ENCODE measurements at places on chromosomes 3 and 15.

DNA sequence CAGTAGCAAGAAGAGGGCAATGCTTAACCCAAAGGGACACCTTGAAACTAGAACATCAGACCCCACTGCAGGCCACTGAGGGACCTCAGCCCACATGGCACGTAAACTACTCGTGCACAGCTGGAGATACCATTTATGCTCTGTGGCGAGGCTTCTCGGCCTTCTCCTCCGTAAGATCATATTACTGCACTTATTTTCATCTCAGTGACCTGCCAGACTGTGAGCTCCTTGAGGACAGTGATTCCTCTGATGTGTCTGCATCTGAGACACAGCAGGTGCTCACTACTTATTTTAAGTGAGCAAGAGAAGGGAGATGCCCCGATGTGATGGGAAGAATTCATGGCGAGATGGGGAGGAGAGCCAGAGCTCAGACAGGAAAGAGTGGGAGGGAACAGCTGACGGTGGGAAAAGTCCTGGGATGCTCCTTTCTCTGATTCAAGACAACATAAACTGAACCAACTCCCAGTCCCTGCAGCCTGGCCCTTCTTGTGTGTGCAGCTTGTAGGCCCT, 137.6 kb downstream of the RPLP1 start:
- no peak for DNase-seq

DNA sequence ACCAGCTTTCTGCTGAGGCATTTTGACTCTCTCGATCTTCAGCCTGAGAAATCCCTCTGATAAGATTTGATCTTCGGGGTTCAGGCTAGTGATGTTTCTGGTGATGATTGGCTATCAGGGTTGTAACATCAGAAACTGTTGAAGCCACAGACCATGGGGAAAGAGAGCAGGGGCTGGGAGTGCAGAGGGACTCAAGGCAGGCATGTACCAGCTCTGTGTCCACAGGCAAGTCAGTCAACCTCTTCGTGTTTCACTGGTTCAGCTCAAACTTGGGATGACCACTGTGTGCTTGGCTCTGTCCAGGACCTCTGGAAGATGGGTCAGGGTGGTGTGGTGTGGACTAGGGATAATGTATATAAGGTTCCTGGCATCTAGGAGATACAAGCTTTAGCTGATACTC, 116.5 kb downstream of the EEFSEC start:
- no peak for DNase-seq

GRCh38 chr15:40275523-40275922, 7.3 kb downstream of the ANKRD63 start:
- no peak for DNase-seq

DNA sequence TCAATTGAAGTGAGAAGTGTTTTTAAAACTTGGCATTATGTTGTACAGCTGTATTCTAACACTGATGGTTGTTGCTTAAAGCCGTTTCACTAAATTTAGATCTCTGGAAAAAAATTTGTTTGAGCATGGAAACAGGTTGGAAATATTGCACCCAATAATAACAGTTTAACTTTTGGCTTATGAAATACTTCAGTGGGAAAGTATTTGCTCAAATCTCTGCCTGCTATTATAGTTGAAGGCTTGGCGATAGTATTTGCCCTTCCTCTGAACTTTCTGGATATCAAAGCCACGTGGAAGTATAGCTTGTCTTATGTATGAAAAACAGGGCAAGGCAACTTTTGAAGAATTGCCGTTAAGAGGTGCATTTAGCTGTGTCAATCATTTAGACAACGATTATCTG, 270.3 kb upstream of the LRRFIP2 start:
- no peak for DNase-seq

DNA sequence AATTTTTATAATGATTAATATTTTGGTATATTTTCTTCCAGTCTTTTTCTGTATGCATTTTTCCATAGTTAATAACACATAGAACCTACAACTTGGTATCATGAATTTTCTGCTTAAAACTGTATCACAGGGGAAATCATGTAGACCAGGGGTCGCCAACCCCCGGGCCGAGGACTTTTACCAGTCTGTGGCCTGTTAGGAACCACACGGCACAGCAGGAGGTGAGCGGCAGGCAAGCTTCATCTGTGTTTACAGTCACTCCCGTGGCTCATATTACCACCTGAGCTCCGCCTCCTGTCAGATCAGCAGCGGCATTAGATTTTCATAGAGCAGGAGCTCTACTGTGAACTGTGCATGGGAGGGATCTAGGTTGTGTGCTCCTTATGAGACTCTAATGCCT, 54.7 kb downstream of the RPL22L1 start:
- no peak for DNase-seq

GRCh38 chr3:197202694-197203093, 95.7 kb downstream of the DLG1 start:
- no peak for DNase-seq

DNA sequence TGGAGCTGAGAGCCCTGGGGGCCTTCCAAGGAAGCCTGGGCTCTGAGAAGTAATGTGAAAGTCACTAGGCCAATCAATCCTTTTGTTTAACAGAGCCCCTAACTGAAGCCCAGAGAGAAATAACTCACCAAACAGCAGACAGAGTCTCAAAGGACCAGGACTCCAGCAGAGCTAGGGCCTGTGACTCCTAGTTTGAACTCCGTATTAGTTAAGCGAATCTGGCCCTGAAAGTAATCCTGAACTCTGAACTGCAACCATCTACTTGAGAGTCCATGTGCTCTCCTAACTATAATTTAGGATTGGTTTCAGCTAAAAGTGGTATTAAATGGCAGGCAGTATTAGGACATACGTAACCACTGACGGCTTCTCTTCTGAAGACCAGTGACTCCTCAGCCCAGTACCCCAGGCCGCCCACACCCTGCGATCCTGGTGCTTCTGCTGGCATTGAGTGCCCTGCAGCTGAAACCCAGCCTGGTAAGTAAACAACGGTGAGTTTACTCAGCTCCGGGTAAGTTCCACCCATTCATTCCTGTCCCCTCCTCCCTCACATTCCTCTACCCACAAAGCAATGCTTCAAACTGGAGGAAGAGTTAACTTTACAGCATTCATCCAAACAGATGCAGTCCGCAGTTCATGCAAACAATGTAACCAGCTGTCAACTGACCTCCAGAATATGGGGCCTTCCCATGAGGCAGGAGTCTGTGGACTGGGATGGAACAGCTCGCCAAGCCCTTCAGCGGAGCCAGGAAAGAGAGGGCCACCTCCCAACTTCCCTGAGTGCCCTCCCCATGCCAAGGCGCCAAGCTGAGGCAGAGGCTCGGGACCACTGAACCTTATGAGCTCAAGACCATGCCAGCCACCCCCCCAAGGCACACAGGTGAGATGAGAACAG, 7.3 kb downstream of the MYO5C start:
- DNase-seq, result no peak

DNA sequence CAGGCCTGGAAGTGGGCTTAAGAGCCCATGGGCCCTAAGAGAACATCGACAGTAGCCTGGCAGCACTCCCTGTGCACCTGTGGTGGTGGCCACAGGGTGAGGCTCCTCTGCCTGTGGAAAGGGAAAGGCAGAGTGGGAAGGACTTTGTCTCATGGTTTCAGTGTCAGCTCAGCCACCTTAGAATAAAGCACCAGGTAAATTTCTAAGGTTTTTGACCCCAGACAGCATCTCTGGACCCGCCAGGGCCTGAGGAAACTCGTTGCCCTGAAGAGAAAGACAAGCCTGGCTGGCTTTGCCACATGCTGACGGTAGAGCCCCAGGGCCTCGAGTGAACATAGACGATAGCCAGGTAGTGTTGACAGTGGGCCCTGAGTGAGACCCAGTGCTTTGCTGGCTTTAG, 22.1 kb downstream of the GOLGA6A start:
- DNase-seq, result no peak

DNA sequence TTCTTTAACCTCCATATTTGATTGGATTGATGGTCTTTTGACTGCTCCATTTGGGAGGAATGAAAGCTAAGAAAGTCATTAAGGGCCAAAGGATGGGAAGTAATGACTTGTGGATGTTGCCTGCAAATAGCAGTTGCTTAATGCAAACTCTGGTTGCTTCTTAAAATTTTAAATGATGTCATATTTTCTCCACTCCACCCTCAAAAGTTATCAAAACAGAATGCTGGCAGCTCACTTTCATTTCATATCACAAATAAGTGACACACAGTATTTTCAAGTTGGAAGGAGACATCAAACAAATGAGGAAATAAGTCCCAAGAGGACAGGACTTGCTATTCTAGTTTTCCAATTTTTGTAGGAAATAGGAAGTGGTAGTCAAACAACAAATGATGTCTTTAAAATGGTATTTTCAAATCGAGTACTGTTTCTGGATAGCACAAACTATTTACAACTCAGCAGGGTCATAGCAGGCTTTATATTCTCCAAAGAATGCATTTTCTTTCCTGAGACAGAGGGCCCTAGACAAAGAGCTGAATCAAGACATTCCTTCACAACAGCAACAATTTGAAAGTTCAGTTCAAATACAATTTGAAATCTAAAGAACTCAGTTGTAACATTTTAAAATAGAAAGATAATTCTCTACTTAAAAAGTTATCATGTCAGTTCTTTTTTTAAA, 165.1 kb upstream of the UBE2E1 start:
- no peak for DNase-seq

GRCh38 chr15:71752604-71753289, 57.6 kb upstream of the NR2E3 start:
- DNase-seq, result peak; percentile 92
